ENCODE measurements at places on chromosomes 7 and 10. TPM values are rescaled to one million over a fixed set of nuclear protein-coding genes. Genes with fewer than 3 reads are reported as not detected.

- no peak for DNase-seq
Observed at GRCh38 chr10:52677086-52677485, 95.5 kb downstream of the MBL2 start.

UCN3 gene
- polyA plus RNA-seq, result 0.11 TPM

GRCh38 chr7:100021297-100021696 lies 5.9 kb downstream of the ZKSCAN1 start:
- DNase-seq, result no peak

LRRC4 gene
- polyA plus RNA-seq, result not detected

GRCh38 chr7:33757563-33758165 lies 147.7 kb upstream of the BMPER start:
- DNase-seq, result peak; percentile 16

PURB gene
- 11.6 TPM for polyA plus RNA-seq

DNA sequence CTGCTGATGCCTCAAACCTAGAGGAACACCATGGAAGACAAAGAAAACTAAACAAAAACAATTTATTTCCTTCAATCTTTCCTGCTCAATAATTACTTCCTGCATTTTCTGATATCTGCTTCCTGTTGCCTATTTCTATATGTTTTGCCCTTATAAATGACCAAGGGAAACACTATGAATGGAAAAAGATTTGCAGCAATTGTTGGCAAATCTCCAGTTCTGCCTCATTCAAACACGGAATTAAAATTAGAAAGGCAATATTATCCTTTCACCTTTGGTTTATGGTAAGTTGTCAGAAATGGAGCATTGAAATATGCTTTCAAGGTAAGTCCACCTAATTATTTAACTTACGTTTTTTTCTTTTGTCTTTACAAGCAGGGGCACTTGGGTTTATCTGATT lies 552.2 kb upstream of the ANKRD30A start:
- DNase-seq, result no peak

GRCh38 chr10:121393522-121393921 lies 204.7 kb downstream of the FGFR2 start:
- DNase-seq, result no peak

DNA sequence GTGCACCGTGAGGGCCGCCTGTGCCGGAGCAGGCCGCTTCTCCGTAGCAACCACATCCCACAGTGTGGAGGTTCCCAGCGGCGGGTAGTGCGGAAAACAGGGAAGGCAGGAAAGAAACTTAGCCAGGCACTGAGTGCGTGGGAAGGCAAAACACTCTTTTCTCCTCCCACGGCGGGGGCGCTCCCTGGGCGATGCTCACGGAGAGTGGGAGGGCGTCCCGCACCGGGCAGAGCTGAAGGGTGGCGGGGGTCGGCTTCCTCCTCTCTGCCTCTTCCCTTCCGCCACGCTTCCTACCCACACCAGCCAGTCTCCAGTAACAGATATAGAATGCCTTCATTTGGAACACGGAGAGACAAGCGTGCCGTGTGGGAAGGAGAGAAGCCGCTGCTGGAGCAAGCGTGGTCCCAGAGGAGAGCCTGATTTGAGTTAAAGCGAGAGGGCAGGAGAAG lies 252.5 kb downstream of the PAXIP1 start:
- no peak for DNase-seq
